ENCODE measurements at places on chromosomes 2 and 18.

- DNase-seq, result no peak
These were observed 143.9 kb downstream of the PXDN start for GRCh38 chr2:1600191-1601066.

DNA sequence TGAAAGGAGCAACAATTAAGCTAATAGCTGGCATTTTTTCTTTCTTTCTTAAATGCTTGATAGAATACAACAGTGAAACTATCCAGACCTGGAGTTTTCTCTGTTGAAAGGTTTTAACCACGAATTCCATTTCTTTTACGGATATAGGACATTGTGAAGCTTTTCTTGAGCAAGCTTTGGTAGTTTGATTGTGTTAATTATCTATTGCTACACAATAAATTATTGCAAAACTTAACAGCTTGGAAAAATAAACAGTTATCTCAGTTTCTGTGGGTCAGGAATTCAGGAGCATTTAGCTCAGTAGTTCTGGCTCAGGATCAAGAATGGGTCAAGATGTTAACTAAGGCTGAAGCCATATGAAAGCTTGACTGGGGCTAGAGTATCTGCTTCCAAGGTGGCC is 11.7 kb downstream of the PHOSPHO2 start:
- DNase-seq, result no peak

- no peak for DNase-seq
These were observed 1404.9 kb upstream of the NXPH2 start for GRCh38 chr2:140185076-140185475.

DNA sequence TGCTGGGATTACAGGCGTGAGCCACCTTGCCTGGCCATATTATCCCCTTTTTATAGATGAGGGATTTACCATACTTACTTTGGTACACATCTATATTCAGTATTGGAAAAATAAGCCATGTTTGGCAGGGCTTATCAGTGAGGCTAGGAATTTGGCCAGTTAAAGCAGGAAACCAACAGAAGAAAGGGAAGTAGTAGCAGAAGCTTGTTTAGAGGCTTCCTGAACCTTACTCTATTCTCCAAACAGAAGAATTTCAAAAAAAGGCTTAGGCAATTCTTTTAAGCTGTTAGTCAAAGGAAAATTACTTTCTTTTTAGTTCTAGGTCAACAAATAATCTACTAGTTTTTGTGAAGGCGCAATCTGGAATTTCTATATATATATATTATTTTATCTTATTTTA is 3.2 kb upstream of the GLS start:
- no peak for DNase-seq

- no peak for DNase-seq
These were observed 43.7 kb upstream of the MEX3C start for GRCh38 chr18:51241226-51241625.

- no peak for DNase-seq
These were observed 15.5 kb downstream of the SH3BP4 start for GRCh38 chr2:234967201-234967869.

DNA sequence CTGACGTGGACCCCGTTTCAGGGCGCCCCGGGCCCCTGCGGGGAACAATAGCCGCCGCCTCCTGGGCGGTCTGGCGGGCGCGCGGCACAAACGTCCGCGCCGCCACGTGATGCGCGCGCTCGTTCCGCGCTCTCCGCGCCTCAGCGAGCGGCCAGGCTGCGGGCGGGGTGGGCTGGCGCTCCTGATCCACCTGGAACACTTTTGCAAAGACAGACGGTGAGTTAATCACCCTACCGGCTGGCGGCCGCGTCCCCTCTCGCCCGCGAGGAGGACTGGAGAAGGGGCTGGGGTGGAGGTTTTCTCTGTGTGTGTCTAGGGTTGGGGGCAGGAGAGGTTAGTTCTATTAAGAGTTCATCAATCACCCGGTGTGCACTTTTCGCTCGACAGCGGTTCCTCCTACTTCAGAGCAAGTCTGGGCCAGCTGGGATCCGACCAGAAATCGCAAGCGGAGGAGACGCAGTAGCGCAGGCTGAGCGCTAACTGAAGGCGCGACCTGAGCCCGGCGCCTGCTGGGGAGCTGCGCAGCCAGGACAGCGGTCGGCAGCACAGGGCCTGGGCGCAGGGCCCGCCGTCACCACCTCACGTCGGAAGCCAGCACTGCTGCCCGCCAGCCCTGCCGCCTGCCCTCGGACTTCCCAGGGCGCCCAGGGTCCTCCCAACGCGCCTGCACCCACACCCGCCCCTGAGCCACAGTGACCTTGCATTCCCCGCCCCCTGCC is 10.3 kb upstream of the HOXD1 start:
- peak; percentile 64 for DNase-seq

- no peak for DNase-seq
These were observed 199.2 kb downstream of the CAMKMT start for GRCh38 chr2:44560941-44561340.

DNA sequence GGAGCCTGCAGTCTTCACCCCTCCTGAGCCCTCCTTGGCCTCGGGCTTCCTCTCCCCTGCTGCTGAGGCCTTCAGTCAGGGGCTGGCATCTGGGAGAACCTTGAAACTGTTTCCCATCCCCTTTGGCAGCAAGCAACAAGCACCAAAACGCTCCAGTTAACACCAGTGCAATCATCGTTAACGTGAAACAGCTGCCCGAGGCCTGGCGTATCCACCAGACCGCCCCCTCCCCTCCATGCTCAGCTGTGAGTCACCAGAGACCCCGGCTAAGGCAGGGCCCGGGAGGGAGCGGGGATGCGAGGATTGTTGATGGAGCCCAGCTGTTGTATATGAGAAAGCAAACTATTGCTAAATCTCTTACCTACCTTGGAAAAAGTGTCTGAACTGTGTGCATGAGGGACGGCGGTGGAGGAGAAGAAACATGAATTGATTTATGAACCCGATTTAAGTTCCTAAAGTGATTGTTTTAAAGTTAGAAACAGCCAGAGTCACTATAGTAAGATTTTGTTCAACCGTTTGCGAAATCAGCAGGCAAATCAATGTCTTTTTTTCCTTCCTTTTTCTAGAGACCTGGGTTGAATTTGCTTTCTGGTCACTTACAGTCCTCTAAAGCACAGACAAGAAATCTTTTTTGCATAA is 5.2 kb downstream of the ZFP36L2 start:
- DNase-seq, result no peak

GRCh38 chr2:26840937-26841610 is 6.9 kb upstream of the DPYSL5 start:
- DNase-seq, result no peak

DNA sequence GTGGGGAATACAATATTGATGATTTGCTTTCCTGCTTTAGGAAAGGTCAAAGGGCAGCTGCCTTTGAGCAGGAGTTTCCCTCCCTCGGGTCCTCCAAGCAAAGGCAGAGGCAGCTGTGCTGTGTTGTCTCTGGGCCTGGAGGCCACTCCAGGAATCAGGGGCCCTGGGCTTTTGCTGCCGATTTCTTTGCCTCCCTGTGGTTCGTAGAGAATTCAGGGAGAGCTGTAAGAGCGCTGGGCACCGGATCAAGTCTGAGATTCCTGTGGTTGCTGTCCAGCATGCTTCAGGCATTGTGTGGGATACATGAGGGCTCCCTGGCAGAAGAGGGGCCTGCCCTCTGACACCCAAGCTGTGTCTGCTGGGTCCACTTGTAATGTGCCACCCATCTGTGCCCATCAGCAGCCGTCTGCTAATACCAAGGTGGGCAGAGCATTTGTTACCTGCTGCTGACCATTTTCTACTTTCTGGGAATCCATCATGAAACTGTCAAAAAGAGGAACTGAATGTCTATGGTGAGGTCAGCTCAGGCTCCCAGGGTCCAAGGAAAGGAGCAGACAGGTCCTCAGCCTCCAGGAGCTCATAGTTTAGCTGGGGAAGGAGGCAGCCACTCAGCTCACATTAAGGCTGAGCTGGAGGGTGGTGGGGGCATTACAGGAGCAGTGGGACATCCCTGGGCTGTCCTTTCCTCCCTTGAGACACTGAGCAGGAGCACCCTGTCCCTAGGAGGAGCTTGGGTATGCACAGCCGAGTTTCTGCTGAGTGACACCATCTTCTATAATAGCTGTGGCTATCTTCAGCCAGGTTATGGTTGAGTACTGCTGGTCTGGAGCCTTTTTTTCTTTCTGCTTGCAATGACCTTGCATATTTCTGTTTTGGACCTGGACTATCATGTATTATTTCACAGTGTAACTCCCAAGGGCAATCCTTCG is 68.5 kb downstream of the CTIF start:
- DNase-seq, result no peak

- no peak for DNase-seq
These were observed 16.7 kb downstream of the BCL2 start for GRCh38 chr18:63302636-63303405.

DNA sequence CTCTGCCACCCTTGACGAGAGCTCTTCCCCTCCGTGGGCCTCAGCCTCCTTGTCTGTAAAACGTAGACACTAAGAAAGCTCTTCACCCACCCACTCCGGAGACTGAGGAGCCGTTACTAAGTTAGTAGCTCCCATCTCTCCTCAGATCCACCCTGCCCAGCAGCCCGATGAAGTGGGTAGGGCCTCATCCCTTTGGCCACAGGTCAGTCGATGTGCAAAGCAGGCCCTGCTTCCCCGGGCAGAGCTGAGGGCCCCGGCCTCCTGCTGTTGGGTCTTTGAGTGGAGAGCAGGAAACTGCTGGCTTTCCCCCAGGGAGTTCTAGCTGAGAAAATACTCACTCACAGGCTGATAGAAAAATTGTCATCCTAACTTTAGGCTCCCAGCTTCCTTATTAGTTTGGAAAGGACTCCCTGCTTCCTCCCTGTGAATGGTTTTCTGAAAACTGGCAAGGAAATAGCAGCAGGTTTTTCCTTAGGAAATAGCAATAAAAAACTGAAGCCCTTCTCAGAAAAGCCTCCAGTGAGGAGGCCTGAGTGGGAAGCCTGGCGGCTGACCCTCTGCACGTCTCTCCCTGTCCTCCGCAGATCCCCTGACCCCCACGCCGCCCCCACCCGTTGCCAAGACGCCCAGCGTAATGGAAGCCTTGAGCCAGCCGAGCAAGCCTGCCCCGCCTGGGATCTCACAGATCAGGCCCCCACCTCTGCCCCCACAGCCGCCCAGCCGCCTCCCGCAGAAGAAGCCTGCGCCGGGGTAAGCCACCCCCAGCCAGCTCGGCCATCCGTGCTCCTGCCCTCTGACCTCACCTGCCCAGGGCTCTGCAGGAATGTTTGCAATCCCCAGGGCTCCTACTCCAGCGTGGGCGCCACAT is 30.2 kb downstream of the ITGB1BP1 start:
- no peak for DNase-seq

- no peak for DNase-seq
These were observed 36.8 kb downstream of the DRC1 start for GRCh38 chr2:26438526-26438925.
